ENCODE measurements at places on chromosomes 13 and 19. TPM values are rescaled to one million over a fixed set of nuclear protein-coding genes. Genes with fewer than 3 reads are reported as not detected.

TBXA2R gene
- total RNA-seq, result 1.7 TPM

KBTBD7 gene
- total RNA-seq, result 8.8 TPM

- peaks cover 16% of the 10 kb centered on the region for H3K4me1 ChIP-seq
- H3K27me3 ChIP-seq, result no peaks in the 10 kb centered on the region
- H3K36me3 ChIP-seq, result no peaks in the 10 kb centered on the region
- H3K4me3 ChIP-seq, result peak overlapping the region; percentile 73
- DNase-seq, result no peak
Observed at GRCh38 chr13:24224232-24224680, 63.7 kb downstream of the SPATA13 start.

GRCh38 chr19:16405091-16405490 lies 66.7 kb downstream of the EPS15L1 start:
- H3K4me3 ChIP-seq, result no peak overlapping the region
- no peak overlapping the region for H3K27ac ChIP-seq
- no peak for DNase-seq
- peaks cover 2% of the 10 kb centered on the region for H3K4me1 ChIP-seq

GRCh38 chr13:27774169-27774568 lies 18.1 kb upstream of the GSX1 start:
- no peaks in the 10 kb centered on the region for H3K4me1 ChIP-seq
- no peak for DNase-seq
- peaks cover 34% of the 10 kb centered on the region for H3K27me3 ChIP-seq
- H3K27ac ChIP-seq, result no peak overlapping the region
- no peaks in the 10 kb centered on the region for H3K36me3 ChIP-seq
- H3K4me3 ChIP-seq, result no peak overlapping the region

- H3K4me3 ChIP-seq, result no peak overlapping the region
- DNase-seq, result no peak
Observed at GRCh38 chr19:58368561-58369360, 6.2 kb upstream of the ZNF497 start.

Data from activated naive CD8-positive, alpha-beta T cell treated with anti-CD3 and anti-CD28 coated beads, Interleukin-2, amount 10 ng/mL, durations not matched to agents 7 days and 5 days (primary cell).